ENCODE measurements at places on chromosomes 16 and 17.

DNA sequence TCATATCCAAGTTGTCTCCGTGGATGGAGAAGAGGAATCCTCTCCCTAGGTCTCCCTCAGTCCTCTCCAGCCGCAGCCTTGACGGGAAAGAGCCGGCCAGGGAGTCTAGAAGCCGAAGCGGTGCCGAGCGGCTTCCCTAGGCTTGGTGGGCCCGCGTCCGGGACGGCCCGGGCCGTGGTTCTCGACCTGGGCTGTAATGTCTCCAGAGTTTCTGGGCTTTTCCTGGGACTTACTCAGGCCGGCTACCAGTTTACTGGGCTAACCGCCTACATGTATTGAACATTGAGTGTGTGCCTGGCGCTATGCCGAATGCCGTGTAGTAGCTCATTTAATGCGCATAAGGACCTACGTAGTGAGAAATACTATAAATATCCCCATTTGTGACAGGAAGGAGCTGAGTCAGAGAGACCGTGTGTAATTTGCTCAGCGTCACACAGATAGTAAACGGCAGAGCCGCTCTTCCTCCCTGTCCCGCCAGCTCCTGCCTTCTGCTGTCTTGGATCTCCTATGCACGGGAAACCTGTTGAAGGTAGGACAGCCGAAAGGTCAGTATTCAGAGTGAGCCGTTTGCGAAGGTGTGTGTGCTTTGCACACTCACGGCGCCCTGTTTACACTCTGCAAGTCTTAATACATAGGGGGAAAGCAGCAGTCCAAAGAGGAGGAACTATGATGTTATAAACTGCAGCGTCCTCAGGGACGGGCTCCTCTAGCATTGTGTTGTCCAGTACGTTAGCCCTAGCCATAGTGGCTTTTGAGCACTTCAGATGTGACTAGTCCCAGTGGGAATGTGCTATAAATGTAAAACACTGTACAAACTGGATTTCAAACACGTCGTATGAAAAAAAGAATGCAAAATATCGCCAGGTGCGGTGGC is 723 bp upstream of the SPAG5 start:
- no peak for DNase-seq

- DNase-seq = no peak
Measured at GRCh38 chr17:64442541-64442971, 6.4 kb upstream of the MILR1 start.

DNA sequence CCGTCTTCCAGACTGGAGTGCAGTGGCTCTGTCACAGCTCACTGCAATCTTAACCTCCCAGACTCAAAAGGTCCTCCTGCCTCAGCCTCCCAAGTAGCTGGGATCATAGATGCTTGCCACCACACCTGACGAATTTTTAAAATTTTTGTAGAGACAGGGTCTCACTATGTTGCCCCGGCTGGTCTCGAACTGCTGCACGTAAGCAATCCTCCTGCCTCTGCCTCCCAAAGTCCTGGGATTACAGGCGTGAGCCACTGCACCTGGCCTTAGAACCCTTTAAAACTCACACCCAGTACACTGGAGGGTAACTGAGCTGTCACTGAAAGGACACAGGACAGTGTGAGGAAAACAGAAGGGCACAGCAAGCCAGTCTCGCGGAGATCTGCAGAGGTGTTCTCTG is 97.6 kb upstream of the NOL11 start:
- DNase-seq = no peak

DNA sequence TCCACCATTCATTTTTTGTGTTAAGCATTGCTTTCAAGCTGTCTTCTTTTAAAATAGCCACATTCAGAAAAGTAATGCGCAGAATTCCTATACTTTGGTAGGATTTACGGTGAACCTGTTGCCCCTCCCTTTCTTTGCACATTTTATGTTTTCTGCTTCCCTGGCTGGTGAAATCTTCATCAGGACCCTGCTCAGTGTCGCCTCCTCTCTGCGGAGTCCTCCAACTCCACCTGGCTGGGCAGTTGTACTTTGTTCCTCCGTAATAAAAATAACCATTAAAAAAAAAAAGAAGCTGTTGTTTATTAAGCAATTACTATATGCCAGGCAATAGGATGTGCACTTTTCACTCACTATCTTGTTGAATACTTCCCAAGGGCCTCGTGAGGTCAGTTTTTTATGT is 2.9 kb downstream of the UMOD start:
- no peak for DNase-seq

- no peak for DNase-seq
Measured at GRCh38 chr17:75694536-75694935, 26.7 kb upstream of the ITGB4 start.

GRCh38 chr16:62014319-62014923 is 21.8 kb downstream of the CDH8 start:
- DNase-seq = no peak

- DNase-seq = no peak
Measured at GRCh38 chr17:72274614-72275013, 153.8 kb downstream of the SOX9 start.

GRCh38 chr17:71434716-71435115 is 686.1 kb upstream of the SOX9 start:
- DNase-seq = no peak

All from right kidney (tissue), 9 donors.